Lung (tissue), 17 donors: ENCODE measurements at places on chromosomes 2 and 18. TPM values are rescaled to one million over a fixed set of nuclear protein-coding genes. Genes with fewer than 3 reads are reported as not detected.

GRCh38 chr2:241053576-241054251 lies 48.4 kb downstream of the MTERF4 start:
- H3K4me3 ChIP-seq: no peak overlapping the region
- H3K27ac ChIP-seq: no peak overlapping the region
- H3K36me3 ChIP-seq: peaks cover 23% of the 10 kb centered on the region

DNA sequence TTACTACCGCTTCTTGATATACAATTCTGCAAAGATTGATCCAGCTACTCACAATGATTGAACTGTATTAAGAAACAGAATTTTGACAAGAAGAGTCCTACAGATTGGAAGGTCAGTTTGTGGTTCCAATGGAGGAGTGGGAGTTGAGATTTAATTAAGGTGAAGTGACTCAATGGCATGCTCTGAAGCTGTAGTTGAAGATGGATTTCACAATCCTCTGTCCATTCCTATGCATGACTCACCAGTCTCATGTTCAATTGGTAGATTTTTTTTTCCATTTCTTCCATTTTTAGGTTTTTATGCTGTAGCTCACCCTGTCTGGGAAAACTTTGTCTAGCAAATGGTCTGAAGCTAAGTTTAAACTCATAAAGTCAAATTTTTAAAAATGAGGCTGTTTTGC lies 83.3 kb downstream of the DPP4 start:
- H3K4me3 ChIP-seq: no peak overlapping the region
- H3K4me1 ChIP-seq: peaks cover 4% of the 10 kb centered on the region
- H3K27me3 ChIP-seq: no peaks in the 10 kb centered on the region
- H3K27ac ChIP-seq: no peak overlapping the region
- no peak for DNase-seq

GRCh38 chr18:56563568-56563967 lies 74.8 kb downstream of the TXNL1 start:
- no peaks in the 10 kb centered on the region for H3K27me3 ChIP-seq
- H3K36me3 ChIP-seq: no peaks in the 10 kb centered on the region
- DNase-seq: peak; percentile 25
- peaks cover 17% of the 10 kb centered on the region for H3K4me1 ChIP-seq
- no peak overlapping the region for H3K4me3 ChIP-seq
- no peak overlapping the region for H3K27ac ChIP-seq

DNA sequence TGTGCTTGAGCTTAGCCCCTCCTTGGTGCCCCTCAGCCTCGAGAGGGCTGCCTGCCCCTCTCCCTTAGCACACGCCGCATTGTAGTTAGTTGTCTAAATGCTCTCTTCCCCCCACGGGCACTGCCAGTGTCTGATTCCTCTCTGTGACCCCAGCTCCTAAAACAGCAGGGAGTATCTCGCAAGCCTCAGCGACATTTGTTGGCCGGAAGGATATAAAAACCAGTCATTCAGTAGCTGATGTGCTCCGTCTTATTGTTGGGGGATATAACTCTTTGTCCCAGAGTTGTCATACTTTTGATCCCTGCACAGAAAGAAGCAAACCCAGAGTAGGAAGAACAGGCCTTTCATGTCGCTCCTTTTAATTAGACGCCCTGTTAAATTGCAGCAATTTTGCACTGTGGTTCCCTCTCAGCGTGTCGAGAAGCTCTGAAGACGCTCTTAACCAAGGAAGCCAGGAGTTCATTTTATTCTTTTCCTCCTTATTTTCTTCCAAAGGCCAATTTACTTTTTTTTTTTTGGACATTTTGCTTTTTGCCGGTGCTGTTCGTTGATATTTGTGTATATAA lies 201.8 kb downstream of the KLHL29 start:
- H3K27ac ChIP-seq: no peak overlapping the region
- DNase-seq: no peak
- no peak overlapping the region for H3K4me3 ChIP-seq
- no peaks in the 10 kb centered on the region for H3K27me3 ChIP-seq

- H3K4me1 ChIP-seq: peaks cover 16% of the 10 kb centered on the region
- H3K4me3 ChIP-seq: no peak overlapping the region
- peaks cover 11% of the 10 kb centered on the region for H3K36me3 ChIP-seq
- no peaks in the 10 kb centered on the region for H3K27me3 ChIP-seq
- no peak for DNase-seq
These were observed 45.1 kb downstream of the PIEZO2 start for GRCh38 chr18:11104307-11104706.

DNA sequence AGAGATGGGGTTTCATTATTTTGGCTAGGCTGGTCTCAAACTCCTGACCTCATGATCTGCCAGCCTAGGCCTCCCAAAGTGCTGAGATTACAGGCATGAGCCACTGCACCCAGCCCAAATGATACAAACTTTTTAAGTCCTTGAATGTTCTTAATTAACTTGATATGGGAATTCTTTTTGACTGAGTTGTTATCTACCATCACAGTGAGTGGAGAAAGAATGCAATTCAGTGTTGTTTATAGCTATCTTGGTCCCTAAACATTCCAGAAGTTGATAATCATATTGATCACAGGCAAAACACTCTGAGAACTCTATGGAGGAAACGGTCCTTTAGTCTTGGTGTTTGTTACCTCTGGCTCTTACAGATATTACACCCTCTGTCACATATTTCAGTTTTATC lies 1072.5 kb downstream of the SUCLG1 start:
- DNase-seq: no peak
- no peak overlapping the region for H3K4me3 ChIP-seq

- no peaks in the 10 kb centered on the region for H3K27me3 ChIP-seq
- no peak for DNase-seq
- H3K4me3 ChIP-seq: no peak overlapping the region
- peaks cover 8% of the 10 kb centered on the region for H3K4me1 ChIP-seq
These were observed 42.1 kb upstream of the EVA1A start for GRCh38 chr2:75602724-75603342.

- no peaks in the 10 kb centered on the region for H3K4me1 ChIP-seq
- H3K4me3 ChIP-seq: no peak overlapping the region
- no peak for DNase-seq
- no peaks in the 10 kb centered on the region for H3K27me3 ChIP-seq
These were observed 102.8 kb downstream of the GREB1L start for GRCh38 chr18:21344860-21345259.

DNA sequence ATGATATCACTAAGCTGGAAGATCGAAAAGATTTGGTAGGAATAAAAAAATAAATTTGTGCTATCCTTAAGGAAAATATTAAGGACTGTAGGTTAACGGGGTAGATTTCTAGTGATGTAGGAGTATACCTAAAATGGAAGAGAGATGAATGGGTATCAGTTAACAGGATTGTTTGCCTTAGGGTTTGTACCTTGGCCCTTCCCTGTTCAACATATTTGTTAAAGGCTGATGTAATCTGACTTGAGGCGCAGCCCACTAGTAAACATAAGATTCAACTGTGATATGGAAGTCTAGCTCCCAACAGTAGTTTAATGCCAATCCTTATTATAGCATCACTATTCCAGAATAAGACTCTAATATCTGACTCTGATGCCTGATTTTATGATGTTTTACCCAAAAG lies 685.2 kb downstream of the DCC start:
- no peak overlapping the region for H3K4me3 ChIP-seq
- no peaks in the 10 kb centered on the region for H3K27me3 ChIP-seq
- H3K36me3 ChIP-seq: no peaks in the 10 kb centered on the region
- no peak overlapping the region for H3K27ac ChIP-seq
- no peak for DNase-seq

GRCh38 chr2:217147818-217148217 lies 288.0 kb upstream of the TNP1 start:
- no peak overlapping the region for H3K4me3 ChIP-seq
- no peaks in the 10 kb centered on the region for H3K36me3 ChIP-seq
- H3K27ac ChIP-seq: no peak overlapping the region
- DNase-seq: peak; percentile 11
- no peaks in the 10 kb centered on the region for H3K27me3 ChIP-seq

- H3K4me3 ChIP-seq: no peak overlapping the region
- H3K27ac ChIP-seq: no peak overlapping the region
- H3K4me1 ChIP-seq: no peaks in the 10 kb centered on the region
- no peak for DNase-seq
These were observed 76.2 kb upstream of the STAM2 start for GRCh38 chr2:152251811-152252210.

GRCh38 chr2:149733936-149734685 lies 146.5 kb upstream of the MMADHC start:
- H3K27me3 ChIP-seq: no peaks in the 10 kb centered on the region
- H3K27ac ChIP-seq: no peak overlapping the region
- H3K4me1 ChIP-seq: no peaks in the 10 kb centered on the region
- no peaks in the 10 kb centered on the region for H3K36me3 ChIP-seq
- no peak overlapping the region for H3K4me3 ChIP-seq
- peak; percentile 53 for DNase-seq

- no peak overlapping the region for H3K27ac ChIP-seq
- no peak for DNase-seq
- H3K36me3 ChIP-seq: peaks cover 5% of the 10 kb centered on the region
- no peaks in the 10 kb centered on the region for H3K27me3 ChIP-seq
- H3K4me1 ChIP-seq: peaks cover 28% of the 10 kb centered on the region
These were observed 75.8 kb downstream of the ZEB2 start for GRCh38 chr2:144443837-144444817.

GRCh38 chr18:57210716-57211411 lies 64.0 kb downstream of the BOD1L2 start:
- H3K27ac ChIP-seq: no peak overlapping the region
- H3K36me3 ChIP-seq: no peaks in the 10 kb centered on the region
- H3K27me3 ChIP-seq: peaks cover 10% of the 10 kb centered on the region
- no peaks in the 10 kb centered on the region for H3K4me1 ChIP-seq
- no peak overlapping the region for H3K4me3 ChIP-seq

Gene UGT1A10
- polyA plus RNA-seq: 0.14 TPM

Gene LIPG
- polyA plus RNA-seq: 3.7 TPM

Gene CRYBA2
- polyA plus RNA-seq: 0.08 TPM

Gene MBP
- 15.6 TPM for polyA plus RNA-seq

Gene TXNL4A
- 86.2 TPM for polyA plus RNA-seq

Gene D2HGDH
- polyA plus RNA-seq: 12.2 TPM

Gene L3MBTL4
- 3.5 TPM for polyA plus RNA-seq

Gene CCDC141
- polyA plus RNA-seq: 2.1 TPM

Gene GAL3ST2
- polyA plus RNA-seq: not detected

Gene RAD51AP2
- polyA plus RNA-seq: not detected

Gene RUFY4
- polyA plus RNA-seq: 0.43 TPM

Gene ACKR3
- polyA plus RNA-seq: 6.8 TPM

Gene KHK
- polyA plus RNA-seq: 3.1 TPM

Gene INHA
- 0.47 TPM for polyA plus RNA-seq

Gene MROH2A
- polyA plus RNA-seq: not detected

Gene FAM228A
- 1.8 TPM for polyA plus RNA-seq
